ENCODE measurements at places on chromosomes 1 and 21.

- no peak for DNase-seq
Observed at GRCh38 chr1:201260236-201260590, 23.1 kb upstream of the PKP1 start.

DNA sequence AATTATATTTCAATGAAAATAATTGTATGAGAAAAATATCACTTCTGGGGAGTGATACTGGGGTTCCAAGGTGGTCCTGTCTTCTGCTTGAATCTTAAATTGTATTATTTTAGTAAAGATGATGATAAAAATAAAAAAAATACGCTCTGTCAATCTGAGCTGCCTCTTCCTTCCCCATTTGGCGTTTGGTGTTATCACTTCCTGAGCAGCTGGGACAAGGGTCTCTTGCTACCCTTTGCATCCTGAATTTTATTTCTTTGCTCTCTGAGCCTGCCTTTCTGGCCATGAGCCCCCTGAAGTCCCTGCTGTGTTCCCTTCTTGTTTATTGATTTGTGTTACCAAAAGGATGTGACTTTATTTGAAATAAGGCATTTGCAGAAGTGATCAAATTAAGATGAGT, 111.0 kb downstream of the KCNJ6 start:
- no peak for DNase-seq

GRCh38 chr1:149903836-149904491, 4.6 kb downstream of the BOLA1 start:
- no peak for DNase-seq

GRCh38 chr1:197776351-197777105, 1.2 kb upstream of the DENND1B start:
- no peak for DNase-seq

DNA sequence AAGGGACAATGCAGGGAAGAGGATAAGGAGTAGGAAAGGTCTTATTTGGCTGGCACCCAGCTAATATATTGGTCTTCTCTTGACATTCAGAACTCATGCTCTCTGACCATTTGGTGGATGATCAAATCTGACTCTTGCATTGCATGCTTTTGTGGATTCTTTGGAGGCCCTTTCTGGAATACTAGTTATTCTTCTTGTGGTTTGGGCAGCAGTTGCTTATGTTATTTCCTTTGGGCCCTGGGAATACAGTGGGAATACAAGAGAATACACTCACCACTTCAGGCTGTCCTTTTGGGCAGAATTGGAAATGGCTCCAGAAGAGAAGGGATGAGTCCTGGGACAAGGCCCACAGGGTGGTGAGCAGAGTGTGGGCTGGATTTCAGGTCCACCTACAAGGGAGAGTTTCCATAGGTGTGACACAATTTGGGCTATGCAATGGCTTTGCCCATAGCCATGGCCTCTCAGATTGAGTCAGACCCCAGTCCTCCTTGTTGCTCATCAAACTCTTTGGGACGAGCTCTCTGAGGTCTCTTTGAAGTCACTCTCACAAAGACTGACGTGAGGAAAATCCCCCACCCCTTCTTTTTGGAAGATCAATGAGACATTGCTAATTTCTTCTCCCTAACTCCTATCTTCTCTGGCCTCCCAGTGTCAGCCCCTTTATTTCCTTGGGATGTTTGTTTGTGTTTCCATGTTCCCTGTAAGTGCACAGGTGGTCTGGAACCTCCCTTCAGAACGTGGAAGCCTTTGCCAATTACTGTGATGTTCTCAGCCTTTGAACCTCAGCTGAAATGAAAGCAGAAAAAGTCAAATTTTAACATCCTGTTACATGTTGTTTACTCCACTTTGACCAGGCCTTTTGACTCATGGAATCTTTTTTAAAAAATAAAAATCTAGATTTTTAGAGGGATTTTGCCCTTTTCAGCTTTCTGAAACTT, 19.4 kb downstream of the HSD11B1 start:
- no peak for DNase-seq

DNA sequence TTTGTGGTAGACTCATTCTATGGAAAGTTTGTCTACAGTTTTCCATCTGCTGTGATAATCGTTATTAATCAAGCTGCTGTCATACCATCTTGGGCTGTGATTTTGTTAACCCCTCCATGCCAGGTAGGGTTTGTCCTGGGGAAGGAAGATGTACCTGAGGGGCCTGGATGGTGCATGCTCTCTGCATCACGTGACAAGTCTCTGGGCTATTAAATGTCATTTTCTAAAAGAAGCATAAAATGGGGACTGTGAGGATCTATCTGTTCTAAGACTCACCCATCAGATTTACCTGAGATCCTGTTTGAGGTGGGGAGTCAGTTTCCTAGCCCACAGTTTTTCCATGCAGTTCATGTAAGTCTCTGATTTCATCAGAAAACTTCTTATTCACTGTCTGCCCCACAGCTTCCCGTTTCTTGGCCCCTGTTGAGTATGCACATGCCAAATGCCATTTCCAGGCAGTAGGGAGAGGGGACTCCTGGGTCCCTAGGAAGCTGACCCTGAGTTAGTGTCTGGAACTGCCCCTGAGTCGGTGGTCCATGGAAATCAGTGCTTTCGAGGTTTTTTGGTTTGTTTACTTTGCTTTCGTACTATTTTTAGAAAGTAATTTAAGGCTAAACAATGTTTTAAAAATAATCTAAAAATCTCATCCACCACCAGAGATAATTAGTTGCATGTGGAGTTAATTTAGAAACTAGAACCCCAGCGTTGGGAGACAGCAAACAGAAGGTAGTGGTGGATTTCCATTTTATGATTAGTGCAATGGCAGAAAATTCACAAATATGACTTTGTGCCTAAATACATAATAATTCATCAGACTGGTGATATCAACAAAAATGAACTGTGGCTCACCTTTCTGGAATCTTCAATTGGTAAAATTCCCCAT, 46.7 kb downstream of the ZBTB18 start:
- DNase-seq: no peak
